Epithelial cell of esophagus (primary cell): ENCODE measurements at places on chromosomes 12 and 14.
A peak's percentile ranks its signal among the peaks of the same experiment; 100 is the strongest.

GRCh38 chr12:53299101-53299453 is 418 bp upstream of the MYG1 start:
- peak; percentile 81 for DNase-seq

DNA sequence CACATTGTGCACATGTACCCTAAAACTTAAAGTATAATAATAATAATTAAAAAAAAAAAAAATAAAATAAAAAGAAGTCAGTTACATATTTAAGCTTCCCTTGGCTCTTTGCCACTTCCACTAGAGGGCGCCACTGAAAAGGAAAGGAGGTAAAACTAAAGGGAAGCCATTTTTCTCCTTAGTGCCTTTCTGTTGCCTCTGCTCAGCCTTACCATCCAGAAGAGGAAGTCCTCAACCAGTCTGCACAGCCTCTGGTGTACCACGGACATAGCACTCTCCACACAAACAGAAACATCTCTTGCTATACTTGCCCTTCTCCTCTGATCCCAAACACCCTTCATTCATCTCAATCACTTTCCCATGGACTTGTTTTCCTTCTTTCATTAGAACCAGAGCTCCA is 169.0 kb upstream of the EEA1 start:
- peak; percentile 69 for DNase-seq

- no peak for DNase-seq
These were observed 303.8 kb downstream of the BTG1 start for GRCh38 chr12:91841822-91842221.

DNA sequence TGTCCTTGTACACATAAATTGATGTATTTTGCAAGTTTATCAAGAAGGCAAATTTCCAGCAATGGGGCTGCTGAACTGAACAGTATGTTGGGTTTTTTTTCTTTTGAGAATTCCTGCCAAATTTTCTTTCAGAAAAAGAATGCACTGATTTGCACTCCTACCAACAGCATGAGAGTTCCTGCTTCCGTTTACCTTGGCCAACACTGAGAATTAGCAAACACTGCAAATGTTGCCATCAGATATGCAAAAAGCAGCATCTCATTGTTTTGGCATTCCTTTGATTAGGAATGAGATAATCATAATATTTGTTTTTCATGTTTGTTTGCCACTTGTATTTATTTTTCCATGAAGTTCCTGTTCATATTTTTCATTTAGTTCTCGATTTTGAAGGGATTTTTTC is 82.4 kb downstream of the RTN1 start:
- no peak for DNase-seq

GRCh38 chr14:93381644-93382043 is 34.7 kb downstream of the COX8C start:
- DNase-seq = no peak

- DNase-seq = no peak
These were observed 77.7 kb downstream of the PAPOLA start for GRCh38 chr14:96579855-96580254.

DNA sequence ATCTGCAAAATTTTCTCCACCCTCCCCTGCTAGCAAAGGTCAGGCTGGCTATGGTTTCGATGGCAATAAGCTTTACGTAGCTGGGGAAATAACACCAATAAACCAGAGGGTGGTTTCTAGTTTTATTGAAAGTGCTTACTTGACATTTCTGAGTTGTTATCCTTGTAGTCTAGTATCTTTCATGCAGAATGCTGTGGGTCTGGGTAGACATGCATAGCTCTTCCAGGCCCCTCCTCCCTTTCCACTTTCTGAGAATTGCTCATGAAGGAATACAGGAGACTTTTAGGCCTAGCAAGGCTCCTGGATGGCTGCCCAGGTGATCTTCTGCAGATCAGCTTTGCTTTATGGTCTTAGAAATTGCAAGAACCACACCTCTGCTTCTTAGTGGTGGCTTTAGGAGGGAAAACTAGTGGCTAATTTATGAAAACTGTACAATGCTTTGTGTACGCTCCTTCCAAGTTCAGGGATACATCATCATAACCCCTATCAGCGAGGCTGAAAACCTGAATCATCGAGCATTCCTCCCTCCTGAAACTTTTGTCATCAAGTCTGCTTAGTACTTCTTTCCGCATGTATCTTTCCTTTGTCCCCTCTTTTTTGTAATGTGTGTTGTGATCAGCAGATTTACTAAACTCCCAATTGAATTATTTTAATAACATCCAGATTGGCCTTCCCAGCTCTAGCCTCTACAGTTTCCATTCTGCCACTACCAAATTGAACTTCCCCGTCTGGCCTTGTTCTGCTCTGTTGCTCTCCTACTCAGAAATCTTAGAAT is 473.0 kb downstream of the RAD51B start:
- no peak for DNase-seq

- DNase-seq = no peak
These were observed 35.9 kb upstream of the SLC38A2 start for GRCh38 chr12:46408441-46408840.

DNA sequence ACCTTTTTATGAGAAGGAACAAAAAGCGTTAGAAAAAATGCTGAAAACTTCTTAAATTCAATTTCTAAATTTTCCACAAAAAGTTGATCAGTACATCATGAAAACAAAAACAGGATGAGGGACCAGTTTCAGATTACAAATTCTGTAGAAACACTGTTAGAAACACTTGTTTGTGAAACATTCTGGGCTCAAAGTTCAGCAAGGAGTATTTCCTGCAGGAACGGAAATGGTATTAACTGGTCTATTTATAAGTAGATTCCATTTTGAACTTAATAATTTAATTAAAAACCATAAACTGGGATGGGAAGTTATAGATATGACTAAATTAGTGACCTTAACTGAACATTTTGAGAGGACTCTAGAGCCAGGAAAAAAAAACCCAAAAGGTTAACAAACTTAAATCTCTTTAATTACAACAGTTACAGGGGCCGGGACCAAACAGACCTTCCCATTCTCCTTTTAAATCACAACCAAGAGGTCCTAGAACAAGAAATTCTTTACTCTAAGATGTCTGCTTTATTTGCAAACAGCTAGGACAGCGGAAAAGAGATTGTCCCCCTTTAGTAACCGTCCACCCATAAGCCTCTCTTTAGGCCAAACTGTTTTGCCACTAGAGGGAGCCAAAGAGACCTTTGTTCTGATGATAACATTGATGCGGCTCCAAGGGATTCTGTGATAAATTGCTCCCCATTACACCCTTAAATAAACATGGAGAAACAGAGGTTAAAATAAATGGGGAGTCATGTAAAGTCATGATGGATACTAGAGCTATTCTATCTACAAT is 69.0 kb upstream of the RERGL start:
- DNase-seq = peak; percentile 60

DNA sequence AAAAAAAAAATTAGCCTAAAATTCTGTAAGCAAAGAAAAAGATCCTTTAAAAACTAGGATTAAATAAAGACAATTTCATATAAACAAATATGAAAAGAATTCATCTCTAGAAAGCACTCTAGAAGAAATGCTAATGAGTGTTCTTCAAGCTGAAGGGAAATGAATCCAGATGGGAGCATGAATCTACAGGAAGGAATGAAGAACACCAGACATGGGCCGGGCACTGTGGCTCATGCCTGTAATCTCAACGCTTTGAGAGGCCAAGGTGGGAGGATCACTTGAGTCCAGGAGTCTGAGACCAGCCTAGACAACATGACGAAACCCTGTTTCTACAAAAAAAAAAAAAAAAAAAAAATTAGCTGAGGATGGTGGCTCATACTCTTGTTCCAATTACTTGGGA is 297.2 kb downstream of the FBXL14 start:
- DNase-seq = no peak

GRCh38 chr12:19129486-19130223 is at the start of gene PLEKHA5:
TSS of gene PLEKHA5 (plus strand) at chr12:19129733. CDS start at chr12:19129800, 67 bp downstream.
- peak; percentile 67 for DNase-seq

- DNase-seq = peak; percentile 62
These were observed 165.5 kb downstream of the SLC38A4 start for GRCh38 chr12:46660276-46660675.

GRCh38 chr12:100075598-100075997 is 67.1 kb downstream of the BLTP3B start:
- no peak for DNase-seq

GRCh38 chr14:37150414-37150813 is 22.0 kb downstream of the SLC25A21 start:
- DNase-seq = peak; percentile 59

- peak; percentile 65 for DNase-seq
These were observed 3.2 kb downstream of the THTPA start for GRCh38 chr14:23559010-23559925.

- peak; percentile 77 for DNase-seq
These were observed 38.0 kb upstream of the CPM start for GRCh38 chr12:68970951-68971350.

GRCh38 chr14:93821051-93821450 is 32.8 kb upstream of the PRIMA1 start:
- DNase-seq = no peak

GRCh38 chr12:109597795-109598427 is 24.3 kb downstream of the MVK start:
- DNase-seq = peak; percentile 76

GRCh38 chr14:24071836-24072430 is 571 bp downstream of the CPNE6 start:
- DNase-seq = no peak

GRCh38 chr12:19965196-19966038 is 402.9 kb upstream of the PDE3A start:
- no peak for DNase-seq

DNA sequence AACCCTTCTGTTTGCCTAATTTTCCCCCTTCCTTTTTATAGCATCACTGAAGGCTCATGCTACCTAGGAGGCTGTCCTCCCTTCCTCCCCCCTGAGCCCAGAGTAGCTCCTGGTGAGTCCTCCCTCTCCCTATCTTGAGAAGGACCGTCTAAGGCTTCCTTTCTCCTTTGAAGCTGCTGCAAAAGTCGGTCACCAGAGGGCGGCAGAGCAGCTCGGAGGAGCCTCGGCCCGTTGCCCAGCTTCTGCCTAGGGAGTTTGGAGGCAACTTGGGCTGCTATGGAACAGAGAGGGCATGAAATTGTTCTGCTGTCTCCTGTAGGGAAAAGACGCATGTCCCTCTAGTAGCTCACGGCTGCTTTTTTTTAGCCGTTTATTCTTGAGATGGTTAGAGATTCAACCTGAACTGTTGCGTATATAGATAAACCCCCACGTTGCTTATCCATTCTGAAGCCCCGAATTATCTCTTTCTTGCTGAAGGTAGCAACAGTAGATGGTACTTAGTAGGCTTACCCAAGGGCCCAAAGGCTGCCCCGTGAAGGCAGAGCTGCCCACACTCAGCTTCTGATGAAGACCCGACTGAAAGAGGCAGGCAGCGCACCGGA is 5.7 kb downstream of the WNT5B start:
- peak; percentile 73 for DNase-seq

DNA sequence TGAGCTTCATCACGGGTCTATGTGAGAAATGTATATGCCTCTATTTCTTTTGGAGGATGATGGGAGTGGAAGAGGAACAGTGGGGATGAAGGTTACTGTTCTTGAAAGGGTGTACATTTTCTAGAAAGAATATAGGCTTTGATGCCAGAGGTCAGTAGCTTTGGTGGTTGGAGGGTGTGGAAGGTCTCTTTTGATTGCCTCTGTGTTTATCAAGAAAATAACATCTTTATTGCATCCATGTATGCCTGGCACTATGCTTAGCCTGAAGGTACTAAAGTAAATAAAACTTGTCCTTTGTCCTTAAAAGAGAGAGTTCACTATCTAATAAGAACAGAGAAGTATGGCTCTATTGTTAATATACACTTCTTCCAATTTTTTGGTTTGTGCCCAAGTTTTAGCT is 201.8 kb downstream of the NUBPL start:
- no peak for DNase-seq

GRCh38 chr14:80624581-80624980 is 317.0 kb downstream of the CEP128 start:
- DNase-seq = no peak

DNA sequence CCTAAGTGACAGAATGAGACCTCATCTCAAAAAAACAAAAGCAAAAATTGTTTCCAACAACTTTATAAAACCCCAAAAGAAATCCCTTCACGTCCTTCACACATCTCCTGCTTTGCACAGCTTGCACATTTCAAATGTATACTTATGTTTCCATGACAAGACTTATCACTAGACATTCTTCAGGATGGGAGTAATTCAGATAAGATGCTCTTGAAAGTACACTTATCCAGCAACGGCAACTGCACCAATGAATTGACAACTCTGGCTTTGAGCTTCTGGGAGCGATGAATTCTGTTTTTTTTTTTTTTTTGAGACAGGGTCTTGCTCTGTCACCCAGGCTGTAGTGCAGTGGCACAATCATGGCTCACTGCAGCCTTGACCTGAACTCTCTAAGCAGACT is 30.8 kb upstream of the AKAP5 start:
- DNase-seq = no peak

DNA sequence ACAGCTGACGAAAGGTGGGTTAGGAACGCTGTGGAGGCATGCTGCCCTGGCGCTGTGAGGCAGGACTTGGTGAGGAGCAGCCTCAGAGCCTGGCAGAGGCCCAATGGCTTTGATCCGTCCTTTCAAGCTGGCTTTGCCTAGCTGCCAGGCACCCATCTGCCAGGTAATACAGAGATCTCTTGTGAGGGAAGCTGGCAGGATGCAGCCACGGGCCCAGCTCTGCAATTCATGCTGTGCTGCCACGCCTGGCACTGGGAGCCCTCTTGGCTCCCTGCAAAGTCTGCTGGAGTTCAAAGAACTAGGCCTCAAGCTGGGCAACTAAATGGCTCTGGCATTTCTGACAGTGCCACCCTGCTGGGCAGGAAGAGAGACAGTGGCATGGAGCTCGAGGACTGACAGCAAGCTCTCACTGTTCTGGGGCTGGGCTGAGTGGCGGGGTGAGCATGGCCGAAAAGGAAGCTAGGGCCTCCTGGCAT is 18.7 kb downstream of the IQSEC3 start:
- no peak for DNase-seq

DNA sequence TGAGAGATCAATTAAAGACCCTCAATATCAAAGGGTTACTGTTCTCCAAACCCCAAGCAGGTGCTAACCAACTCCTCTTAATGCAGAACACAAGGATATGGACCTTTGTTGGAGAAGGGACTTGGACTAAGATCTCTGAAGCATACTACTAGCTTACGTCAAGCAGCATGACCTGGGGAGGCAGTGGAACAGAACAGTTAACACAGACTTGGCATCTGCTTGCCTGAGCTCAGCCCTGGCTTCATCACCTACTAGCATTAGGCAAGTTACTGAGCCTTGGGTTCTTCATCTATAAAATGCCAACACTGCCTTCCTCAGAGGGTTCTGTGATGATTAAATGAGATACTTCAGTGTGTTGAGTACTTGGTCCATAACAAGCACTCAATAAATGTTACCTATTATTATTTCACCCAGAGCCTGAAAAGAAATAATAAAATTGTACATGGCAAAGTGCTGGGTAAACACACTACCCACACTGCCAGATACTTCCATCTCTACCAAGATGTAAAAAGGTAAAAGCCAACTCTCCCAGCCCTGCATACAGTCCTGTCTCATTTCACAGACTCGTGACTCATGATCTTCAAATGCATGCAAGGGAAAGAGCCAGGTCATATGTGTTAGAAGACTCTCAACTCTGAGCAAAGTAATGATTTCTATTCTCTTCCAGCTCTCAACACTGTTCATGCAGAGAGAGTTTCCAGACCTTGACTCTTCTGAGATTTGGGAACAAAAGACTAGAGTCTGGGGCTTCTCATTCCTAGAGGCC is 39.7 kb downstream of the FMNL3 start:
- DNase-seq = peak; percentile 48
